ENCODE measurements at places on chromosomes 3 and 15.

DNA sequence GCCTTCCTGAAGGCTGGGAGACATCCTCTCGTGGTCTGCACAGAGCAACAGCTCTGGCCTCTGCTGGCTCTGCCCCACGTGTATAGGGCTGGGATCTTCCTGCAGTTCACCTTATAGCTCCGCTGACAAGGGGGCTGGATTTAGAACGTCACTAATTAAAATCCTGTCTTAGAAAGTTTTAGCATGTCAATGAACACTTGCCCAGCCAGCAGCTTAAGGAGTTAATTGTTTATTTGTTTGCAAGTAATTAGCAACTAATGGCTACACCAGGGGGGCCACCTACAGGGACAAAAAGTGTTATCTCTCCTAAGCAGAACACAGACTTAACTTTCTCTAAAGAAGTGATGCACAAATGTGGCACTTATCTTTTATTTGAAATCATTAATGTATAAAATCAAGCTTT lies at the start of gene HESX1:
TSS of gene HESX1 (minus strand) at position 84 of the 403 bp plus-strand sequence. CDS start at position 24, 60 bp downstream.
- DNase-seq, result no peak

GRCh38 chr15:65414841-65415621 lies 7.7 kb downstream of the IGDCC4 start:
- no peak for DNase-seq

- no peak for DNase-seq
Observed at GRCh38 chr15:25770618-25771337, 92.3 kb downstream of the ATP10A start.

DNA sequence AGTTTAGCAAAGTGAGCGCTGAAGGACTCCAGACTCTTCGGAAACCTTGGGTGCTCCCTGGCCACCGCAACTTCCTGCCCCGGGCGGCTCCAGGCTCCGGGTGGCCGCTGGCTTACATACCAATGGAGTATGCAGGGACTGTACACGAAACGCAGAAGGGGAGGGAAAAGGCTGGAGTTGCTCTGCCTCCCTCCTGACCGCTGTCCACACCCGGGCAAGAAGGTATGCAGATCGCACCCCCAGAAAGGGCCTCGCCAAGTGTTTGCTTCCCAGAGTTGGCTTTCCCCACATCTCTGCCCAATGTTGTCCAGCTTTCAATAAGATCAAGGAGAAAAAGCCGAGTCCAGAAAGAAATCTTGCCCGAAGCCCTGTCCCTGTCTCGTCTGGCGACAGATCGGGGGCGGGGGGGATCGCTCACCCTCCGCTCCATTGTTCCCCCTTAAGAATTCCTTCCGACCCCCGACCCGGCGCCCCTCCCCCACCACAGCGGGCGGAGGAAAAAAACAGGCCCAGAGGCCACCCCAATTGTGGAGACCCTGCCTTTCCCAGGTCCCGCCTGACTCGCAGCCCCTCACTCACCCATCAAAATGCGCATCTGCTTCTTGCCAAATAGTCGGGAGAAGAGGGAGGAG lies 533 bp downstream of the ARF4 start:
- DNase-seq, result peak; percentile 59

DNA sequence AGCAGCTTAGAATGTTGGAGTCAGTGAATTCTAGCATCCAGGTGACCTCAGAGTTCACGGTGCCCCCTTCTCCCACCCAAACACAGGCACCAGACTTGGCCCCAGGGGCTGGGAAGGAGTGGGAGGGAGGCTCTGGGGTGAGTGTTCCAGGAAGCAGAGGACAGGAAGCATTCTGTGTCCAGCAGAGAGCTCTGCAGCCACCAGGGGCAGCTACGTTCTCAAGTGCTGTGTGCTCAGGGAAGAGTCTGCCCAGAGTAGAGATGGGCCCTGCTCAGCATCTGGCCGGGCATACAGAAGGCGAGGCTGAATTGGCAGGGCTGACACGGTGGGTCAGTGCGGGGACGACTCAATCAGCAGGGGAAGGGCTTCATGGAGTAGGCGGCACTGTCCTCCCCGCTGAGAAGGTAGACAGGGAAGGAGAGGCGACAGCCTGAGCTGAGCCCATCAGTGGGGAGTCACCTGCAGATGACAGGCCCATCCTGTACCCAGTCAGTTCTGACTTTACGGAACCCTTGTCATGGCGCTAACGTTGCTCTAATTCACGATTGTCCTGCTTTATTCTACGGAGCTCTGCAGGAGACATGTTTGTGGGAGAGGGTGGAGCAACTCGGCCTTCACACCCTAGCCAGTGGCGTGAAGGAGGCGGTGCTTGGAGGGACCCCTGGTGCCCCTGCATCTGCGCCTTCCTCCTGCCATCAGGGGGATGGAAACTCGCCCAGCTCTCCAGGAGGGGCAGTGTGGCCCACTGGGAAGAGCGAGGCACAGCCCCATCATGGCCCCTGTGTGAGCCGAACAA lies 82.2 kb downstream of the C3orf70 start:
- no peak for DNase-seq

GRCh38 chr15:62505762-62506161 lies 340.7 kb upstream of the C2CD4B start:
- DNase-seq, result no peak

DNA sequence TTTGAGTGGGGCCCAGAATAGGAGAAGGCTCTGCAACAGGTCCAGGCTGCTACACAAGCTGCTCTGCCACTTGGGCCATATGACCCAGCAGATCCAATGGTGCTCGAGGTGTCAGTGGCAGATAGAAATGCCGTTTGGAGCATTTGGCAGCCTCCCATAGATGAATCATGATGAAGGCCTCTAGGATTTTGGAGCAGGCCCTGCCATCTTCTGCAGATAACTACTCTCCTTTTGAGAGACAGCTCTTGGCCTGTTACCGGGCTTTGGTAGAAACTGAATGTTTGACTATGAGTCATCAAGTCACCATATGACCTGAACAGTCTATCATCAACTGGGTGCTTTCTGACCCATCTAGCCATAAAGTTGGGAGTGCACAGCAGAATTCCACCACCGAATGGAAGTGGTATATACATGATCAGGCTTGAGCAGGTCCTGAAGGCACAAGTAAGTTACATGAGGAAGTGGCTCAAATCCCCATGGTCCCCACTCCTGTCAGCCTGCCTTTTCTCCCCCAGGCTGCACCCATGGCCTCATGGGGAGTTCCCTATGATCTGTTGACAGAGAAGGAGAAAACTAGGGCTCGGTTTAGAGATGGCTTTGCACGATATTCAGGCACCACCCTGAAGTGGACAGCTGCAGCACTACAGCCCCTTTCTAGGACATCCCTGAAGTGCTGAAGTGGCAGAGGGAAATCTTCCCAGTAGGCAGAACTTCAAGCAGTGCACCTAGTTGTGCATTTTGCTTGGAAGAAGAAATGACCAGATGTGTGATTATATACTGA lies 971.4 kb downstream of the MCTP2 start:
- no peak for DNase-seq

DNA sequence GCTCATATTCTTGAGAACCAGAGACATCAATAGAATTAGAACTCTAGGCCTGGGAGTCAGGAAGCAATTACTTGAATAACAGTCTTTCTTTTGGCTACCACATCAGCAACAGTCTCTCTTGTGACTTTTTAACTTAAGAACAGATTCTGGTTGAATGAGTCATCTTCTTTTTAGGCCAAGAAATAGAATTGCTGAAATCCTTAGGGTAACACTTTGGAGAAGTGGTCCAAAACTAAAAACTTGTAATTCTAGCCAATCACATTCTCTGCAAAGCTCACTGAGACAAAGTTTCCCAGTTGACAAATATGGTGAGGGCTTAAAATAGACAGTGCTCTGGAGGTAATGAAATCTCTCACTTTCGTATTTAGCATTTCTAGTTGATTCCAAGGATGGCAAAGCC lies 238.0 kb downstream of the SHOX2 start:
- DNase-seq, result no peak

GRCh38 chr3:114217266-114217665 lies 20.1 kb downstream of the ZNF80 start:
- no peak for DNase-seq
